ENCODE measurements at places on chromosomes 5 and 9. TPM values are rescaled to one million over a fixed set of nuclear protein-coding genes. Genes with fewer than 3 reads are reported as not detected.

Gene MEIKIN
- not detected for total RNA-seq

- DNase-seq = no peak
Observed at GRCh38 chr9:134515026-134515821, 126.4 kb upstream of the COL5A1 start.

GRCh38 chr9:20242510-20243189 lies 379.6 kb downstream of the MLLT3 start:
- DNase-seq = no peak

DNA sequence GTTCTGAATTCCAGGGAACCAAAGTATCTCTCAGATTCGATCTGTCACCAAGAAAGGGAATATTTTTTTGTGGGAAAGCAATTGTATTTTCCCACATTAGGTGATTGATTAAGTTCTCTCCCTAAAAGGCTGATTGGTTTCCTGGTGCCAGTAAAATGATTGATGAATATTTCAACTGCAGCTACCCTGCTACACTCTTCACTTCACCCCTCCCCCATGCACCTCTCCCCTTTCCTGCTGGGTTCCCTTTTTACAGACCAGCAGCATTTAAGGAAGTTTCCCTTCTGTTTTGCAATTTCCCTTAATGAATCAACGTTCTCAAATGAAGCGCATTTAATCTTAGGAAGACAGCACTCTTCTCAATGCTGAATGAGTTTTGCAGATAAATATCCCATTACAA lies 13.1 kb downstream of the NR6A1 start:
- no peak for DNase-seq

GRCh38 chr9:859251-859650 lies 17.8 kb downstream of the DMRT1 start:
- no peak for DNase-seq

- DNase-seq = no peak
Observed at GRCh38 chr9:21607576-21607975, 125.5 kb upstream of the IFNE start.

All from colonic mucosa (tissue), 4 donors.